ENCODE measurements at places on chromosomes 2 and 18.

DNA sequence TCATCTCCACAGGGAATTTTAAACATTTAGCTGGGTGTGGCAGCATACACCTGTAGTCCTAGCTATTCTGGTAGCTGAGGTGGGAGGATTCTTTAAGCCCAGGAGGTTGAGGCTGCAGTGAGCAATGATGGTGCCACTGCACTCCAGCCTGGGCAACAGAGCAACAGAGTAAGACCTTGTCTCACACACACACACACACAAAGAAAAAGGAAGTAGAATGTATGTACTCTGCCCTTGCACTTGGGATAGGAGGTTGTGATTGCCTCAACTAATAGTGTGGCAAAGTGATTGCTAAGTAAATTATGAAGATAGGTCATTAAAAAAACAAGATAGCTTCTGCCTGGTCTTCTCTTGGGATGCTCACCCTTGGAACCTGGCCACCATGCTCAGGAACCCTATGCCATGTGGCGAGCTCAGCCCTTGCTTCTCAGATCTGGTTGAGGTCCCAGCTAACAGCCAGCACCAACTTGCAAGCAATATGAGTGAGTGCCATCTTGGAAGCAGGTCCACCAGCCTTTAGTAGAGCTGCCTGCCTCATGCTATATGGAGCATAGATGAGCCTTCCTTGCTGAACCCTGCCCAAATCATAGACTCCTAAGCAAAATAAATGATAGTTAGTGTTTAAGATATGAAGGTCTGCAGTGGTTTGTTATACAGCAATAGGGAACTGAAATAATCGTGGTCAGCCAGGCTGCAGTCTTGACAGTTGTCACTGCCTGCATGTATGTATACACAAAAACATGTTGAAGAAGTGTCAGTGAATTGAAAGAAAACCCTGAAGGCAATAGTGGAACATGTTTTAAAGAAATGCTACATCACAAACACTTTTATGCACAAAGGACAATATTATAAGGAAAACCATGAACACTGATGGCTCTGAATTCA is 30.1 kb upstream of the PNO1 start:
- no peak for DNase-seq

DNA sequence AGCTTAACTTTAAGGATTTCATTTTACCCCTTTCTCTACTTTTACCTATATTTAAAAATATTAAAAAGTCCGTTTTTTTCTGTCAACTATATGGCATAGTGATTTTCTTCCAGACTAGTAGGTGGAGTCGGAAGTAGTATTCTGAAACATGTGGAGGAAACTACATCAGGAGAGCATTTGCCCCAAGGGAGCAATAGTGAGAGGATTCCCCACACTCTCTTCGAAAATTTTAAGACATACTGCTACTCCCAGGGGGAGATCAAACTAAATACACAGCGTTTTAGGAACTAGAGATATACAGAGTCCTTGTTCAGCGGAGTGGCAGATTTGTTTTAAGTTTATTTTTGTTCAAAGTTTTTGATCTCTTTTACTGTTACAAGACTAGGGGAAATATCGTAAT is 40.6 kb downstream of the METAP1D start:
- no peak for DNase-seq

GRCh38 chr2:154620471-154620870 is 78.0 kb upstream of the KCNJ3 start:
- DNase-seq = no peak

GRCh38 chr2:160328811-160329527 is 128.9 kb upstream of the ITGB6 start:
- no peak for DNase-seq

GRCh38 chr2:105038383-105039061 is 653 bp downstream of the MRPS9 start:
- no peak for DNase-seq

- no peak for DNase-seq
Observed at GRCh38 chr2:122670897-122671296, 915.4 kb downstream of the TSN start.

- DNase-seq = no peak
Observed at GRCh38 chr2:25362434-25363145, 20.9 kb upstream of the DNMT3A start.

DNA sequence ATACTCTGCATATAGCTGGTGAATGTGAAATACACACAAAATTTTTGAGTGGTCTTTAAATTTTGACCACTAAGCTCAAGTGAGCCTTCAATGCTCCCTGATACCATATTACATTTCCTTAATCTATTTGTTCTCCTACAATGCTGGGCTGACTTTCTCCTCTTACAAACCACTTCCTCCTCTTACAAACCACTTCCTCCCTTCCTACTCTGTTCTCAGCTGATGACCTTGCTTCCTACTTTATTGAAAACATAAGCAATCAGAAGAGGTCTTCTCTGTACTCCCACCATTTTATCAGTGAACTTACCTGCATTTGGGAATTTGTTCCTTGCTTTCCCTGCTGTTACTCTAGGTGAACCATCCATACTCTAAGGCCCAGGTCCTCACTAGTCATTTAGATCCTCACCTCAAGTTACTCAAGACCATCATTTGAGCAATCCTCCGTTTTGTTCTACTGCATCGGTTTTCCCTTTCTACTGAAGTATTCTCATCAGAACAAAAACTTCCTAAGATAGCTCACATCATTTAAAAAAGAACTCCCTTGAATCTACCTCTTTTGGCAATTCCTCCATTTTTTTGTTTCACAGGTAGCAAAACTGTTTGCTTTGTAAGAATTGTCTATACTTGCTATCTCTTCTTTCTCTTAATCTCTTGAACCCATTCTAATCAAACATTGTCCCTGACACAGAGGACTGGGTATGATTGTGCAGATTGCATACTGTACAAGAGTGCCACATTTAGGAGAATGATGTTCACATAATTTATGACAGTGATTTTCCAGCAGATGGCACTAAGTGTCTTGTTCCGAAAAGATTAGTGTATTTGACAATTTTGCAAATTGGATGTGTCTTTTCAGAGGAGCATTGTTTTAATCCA is 96.5 kb downstream of the EPB41L5 start:
- DNase-seq = no peak

GRCh38 chr2:113720167-113720566 is 36.3 kb downstream of the SLC35F5 start:
- DNase-seq = peak; percentile 10

DNA sequence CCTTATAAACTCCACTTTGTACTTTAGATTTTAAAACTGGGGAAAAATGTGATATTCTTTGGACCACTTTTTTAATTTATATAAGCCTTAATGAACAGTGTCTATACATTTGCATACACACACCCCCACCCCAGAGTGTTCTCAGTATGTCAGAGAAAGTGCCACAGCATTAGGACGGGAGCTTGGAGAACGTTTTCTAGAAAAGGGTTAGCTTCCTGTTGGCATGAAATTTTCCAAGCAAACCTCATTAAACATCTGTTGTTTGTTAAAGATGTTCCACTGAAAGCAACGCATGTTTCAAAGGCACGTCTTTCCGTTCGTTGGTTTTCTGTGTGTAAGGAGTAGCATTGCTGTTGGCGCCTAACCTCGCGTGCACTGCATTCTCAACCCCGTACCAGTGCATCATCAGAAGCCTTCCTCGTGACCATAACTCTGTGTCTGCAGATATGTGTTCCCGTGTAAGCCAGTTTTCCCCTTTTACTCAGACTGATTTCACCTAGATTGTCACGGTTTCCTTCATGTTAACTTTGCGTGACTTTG is 228.5 kb downstream of the ALPK2 start:
- DNase-seq = no peak

- DNase-seq = no peak
Observed at GRCh38 chr2:206540757-206541156, 97.4 kb downstream of the ADAM23 start.

- DNase-seq = no peak
Observed at GRCh38 chr2:10868465-10869314, 43.0 kb upstream of the KCNF1 start.

- DNase-seq = no peak
Observed at GRCh38 chr2:59754011-59754735, 799.3 kb downstream of the BCL11A start.

DNA sequence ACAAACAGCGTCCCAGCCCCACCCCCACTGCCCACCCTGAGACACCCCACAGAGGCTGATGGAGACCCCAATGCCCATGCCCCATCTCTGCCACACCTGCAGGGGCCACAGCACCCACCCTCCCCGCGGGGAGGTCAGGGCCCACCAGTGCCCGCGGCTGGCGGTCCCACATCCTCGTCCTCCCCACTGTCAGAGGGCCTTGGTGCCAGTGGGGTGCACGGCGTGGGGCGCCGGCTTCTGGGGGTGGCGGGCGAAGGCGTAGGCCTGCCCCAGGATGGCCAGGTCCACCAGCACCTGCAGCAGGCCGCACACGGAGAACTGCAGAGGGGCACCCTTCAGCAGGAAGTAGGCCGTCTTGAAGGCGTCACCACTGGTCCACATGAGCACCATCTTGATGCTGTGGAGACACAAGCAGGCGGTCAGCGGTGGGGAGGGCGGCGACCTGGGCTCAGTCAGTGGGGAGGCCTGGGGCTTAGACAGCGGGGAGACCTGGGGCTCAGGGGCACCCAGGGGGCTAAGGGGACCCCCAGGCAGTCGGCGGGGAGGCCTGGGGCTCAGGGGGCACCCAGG is 47.6 kb downstream of the SLC66A2 start:
- DNase-seq = no peak

DNA sequence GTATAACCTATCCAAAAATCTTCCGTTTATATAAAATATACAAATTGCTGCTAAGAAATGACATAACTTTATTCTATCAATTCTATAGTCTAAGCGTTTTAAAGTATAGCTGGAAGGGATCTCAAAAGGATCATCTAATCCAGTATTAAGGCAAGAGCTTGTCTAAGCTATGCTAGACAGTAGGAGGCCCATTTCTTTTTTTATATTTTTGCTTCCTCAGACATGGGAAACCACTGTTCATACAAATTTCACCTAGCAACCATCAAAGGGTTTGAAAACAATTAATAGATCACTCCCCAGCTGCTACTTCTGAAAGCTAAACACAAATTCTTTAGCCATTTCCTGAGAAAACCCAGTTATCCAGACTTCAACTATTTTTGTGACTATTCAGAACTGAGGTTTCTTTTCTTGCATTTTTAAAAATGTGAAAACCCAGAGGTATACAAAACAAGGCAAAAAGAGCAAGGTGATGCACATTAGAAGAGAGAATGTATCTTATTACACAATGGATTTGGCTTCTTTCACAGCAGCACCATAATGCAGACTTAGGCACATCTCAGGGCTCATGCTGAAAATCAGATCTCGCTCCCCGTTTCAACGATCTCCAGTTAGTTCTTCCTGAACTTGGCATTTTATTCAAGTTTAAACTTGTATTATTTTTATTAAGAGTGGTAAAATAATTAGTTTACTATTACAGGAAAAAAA is 274.4 kb downstream of the LRP1B start:
- DNase-seq = no peak

DNA sequence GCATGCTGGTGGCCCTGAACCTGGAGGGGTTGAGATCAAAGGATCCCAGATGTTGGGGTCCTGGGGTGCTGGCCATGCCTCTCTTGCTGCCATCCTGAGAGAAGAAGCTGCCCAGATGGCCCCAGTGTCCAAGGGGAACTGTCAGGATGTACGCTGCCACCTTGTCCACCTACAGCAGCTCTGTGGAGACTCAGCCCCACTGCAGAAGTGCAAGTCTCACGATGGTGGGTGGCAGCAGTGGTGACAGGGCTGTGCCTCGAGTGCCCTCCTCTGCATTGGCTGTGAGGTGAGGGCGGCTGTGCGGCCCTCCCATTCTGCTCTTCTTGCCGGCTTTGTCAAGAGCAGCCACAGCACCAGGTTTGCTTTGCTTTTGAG is 24.7 kb downstream of the ODC1 start:
- DNase-seq = no peak

DNA sequence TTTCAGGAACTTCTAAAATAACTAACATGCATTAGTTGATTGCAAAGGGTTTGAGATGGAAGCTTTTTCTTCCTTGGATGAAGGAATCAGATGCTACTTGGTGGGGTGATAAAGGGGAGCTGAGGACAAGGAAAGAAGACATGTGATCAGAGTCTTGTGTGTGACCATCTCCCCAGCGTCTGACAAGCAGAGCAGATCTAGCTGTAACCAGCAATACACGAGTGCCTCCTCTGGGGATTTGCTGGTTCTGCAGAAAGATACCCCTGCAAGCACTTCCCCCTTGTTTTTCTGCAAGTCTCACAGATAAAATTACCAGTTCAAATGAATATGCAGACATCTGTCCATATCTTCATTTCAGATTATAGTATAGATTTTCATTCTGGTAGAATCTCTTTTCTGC is 2.7 kb downstream of the CDH7 start:
- no peak for DNase-seq

- DNase-seq = no peak
Observed at GRCh38 chr2:179985163-179985820, 21.8 kb downstream of the CWC22 start.

DNA sequence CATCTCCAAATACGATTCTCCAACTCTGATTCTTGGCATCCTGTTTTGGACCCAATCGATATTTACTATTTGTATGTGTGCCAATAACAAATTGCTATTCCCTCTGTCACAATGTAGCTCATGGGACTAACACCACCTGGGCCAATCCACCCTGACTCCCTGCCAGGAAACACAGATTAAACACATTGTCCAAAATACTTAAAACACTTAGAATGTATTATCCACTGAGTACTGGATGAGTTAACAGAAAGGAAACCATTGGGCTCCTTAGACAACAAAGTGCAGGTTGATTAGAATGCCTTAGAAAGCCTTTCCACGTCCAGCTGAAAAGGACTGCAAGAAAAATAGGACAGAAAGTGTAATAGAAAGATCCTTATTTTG is 79.4 kb upstream of the ARHGAP28 start:
- DNase-seq = no peak

- no peak for DNase-seq
Observed at GRCh38 chr18:34543945-34544344, 166.2 kb upstream of the DTNA start.

- no peak for DNase-seq
Observed at GRCh38 chr2:135257383-135258090, 205.4 kb downstream of the RAB3GAP1 start.

DNA sequence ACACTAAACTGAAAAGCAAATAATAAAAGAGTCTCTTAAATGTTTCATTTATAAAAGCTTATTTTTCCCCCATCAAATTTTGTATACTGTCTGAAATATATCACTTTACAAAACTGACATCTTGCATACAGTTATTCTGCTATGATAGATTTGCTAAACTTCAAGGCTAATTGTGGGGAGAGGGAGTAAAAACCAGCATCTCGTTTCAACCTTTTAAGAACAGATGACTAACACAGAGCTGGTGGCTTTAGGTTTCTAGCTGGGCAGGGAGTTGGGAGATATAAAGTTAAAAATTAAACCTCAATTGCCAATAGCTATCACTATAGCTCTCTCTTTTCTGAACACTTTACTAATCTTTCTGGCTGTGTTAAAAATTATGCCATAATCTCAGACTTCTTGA is 23.5 kb downstream of the C1D start:
- no peak for DNase-seq

- peak; percentile 79 for DNase-seq
Observed at GRCh38 chr2:218397820-218398436, 1.7 kb upstream of the CTDSP1 start.

GRCh38 chr2:237492137-237492890 is 5.3 kb downstream of the MLPH start:
- no peak for DNase-seq
